BJ (cell line): ENCODE measurements at places on chromosomes 6 and 20.
A peak's percentile ranks its signal among the peaks of the same experiment; 100 is the strongest.

DNA sequence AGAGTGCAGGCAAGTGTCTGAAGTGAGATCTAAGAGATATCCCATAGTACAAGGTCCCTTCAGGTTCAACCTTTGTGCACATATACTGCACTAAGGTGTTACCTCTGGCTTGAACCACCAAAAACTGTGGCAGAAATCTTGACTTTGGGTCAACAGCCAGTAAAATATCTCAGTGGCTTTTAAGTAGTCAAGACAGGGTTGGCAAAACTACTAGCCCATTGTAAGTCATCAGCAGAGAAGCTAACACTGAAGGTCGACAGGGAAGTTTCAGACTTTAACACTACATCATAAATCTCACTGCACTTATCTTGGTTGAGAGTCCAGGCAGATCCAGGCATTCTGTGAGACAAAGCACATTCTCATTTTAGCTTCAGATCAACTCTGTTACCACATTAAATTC lies 1684.7 kb downstream of the HACE1 start:
- DNase-seq: no peak

DNA sequence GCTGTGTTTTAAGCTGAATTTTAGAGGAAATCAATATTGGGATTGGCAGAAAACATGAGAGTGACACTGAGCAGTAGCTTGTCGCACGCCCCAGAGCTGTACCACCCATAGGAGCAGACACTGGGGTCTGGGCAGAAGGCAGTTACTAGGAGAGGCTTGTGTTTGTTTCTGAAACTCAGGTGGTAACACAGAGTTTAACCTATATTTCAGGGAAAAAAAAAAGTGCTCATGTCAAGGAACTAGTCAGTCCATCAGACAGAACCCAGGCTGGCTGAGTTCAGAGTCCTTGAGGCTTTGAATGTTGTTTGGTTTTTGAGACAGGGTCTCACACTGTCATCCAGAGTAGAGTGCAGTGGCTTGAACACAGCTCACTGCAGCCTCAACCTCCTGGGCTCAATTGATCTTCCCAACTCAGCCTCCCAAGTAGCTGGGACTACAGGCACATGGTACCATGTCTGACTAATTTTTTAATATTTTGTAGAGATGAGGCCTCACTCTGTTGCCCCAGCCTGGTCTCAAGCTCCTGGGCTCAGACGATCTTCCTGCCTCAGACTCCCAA lies 6.6 kb downstream of the SLC22A1 start:
- DNase-seq: no peak

DNA sequence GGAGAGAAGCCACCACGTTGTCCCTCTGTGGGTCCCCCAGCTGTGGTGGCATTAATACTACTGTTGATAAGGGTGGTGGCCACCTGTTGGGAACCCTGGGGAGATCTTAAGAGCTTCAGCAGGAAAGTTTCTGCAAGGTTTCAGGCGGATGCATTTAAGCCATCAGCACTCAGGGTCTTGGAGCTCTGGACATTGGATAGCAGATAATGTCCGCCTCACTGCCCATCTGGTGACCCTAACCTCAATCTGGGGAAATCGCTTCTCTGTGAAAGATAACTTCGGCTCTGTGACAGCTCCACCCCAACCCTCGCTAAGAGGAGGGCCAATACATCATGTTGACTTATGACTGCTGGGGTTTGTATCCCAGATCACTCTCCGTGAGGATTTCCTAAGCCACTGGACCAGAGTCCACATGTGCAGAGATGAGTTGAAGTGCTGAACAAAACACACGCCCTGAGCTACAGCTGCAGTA lies 92.9 kb downstream of the FOXC1 start:
- no peak for DNase-seq

- DNase-seq: no peak
These were observed 20.4 kb downstream of the UTRN start for GRCh38 chr6:144305567-144305966.

DNA sequence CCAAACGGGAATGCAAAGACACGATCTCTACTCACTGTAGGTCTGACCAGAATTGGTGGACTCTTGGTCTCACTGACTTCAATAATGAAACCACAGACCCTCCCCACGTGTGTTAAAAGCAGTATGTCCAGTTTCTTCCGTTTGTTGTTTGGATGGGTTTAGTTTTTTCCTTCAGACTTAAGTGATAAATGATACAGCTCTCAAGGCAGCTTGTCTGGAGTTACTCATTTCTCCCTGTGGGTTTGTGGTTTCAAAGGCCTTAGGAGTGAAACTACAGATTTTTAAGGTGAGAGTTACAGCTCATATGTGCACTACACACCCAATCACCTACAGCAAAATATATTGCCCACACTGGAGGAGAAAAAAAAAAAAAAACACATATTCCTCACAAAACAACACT lies 86.7 kb upstream of the STMND1 start:
- no peak for DNase-seq

GRCh38 chr20:31602431-31602778 lies 2.7 kb upstream of the ID1 start:
- DNase-seq: no peak

DNA sequence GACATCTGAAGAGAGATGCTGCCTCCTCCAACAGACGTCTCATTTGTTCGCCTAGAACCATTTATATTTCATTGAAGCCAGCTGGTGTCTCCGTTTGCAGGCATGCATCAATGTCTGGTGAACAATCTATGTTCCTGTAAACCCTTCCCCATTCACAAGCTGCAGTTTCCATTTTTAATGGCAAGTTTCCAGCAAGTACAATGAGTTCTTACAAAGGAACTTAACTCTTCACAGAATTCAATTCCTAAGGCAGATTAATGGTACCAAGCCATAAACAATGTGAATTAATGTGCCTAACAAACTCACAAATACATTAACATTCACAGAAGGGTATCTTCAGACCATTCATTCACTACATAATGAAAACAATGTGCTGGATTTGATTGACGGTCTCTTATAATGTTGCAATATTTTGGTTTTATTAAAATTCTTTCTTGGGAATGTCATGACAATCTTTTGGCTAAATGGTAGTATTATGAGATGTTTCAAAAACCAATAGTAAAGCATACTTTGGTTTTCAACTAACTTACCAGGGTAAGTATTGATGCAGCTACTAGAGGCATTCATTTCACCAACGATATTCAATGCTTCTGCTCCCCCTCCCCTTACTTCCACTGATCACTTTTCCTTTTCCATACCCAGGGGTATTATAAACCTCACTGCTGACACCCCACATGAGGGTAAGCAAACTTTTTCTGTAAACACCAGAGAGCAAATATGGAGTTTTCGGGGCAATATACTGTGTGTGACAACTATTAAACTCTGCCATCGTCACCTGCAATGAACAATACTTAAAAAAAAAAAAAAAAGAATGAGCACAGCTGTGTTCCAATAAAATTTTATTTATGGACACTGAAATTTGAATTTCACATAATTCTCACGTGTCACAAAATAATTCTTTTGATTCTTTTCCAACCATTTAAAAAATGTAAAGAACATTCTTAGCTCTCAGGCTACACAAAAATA lies 4.2 kb downstream of the AKIRIN2 start:
- peak; percentile 62 for DNase-seq

- no peak for DNase-seq
These were observed 112.0 kb upstream of the SNX9 start for GRCh38 chr6:157711060-157711459.

- no peak for DNase-seq
These were observed 102.8 kb downstream of the ATXN1 start for GRCh38 chr6:16658348-16659034.

DNA sequence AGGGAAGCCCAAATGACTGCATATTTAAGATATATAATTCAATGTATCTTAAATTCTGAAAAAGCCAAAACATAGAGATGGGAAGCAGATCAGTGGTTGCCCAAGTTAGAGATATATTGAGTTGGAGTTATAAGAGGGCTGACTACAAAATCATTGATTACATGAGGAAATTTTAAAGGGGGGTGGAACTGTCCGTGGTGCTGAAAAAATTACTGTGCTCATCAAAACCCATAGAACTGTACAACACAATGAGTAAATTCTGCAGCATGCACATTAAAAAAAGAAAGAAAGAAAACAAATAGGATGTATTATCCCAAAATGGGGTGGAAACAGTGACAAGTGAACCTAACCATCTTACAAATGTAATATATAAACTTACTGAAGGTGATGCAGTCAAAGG lies 100.9 kb downstream of the FUT9 start:
- DNase-seq: no peak

- no peak for DNase-seq
These were observed 14.0 kb downstream of the CASS4 start for GRCh38 chr20:56426026-56426425.

- no peak for DNase-seq
These were observed 36.3 kb upstream of the ADGRG6 start for GRCh38 chr6:142265476-142265875.

DNA sequence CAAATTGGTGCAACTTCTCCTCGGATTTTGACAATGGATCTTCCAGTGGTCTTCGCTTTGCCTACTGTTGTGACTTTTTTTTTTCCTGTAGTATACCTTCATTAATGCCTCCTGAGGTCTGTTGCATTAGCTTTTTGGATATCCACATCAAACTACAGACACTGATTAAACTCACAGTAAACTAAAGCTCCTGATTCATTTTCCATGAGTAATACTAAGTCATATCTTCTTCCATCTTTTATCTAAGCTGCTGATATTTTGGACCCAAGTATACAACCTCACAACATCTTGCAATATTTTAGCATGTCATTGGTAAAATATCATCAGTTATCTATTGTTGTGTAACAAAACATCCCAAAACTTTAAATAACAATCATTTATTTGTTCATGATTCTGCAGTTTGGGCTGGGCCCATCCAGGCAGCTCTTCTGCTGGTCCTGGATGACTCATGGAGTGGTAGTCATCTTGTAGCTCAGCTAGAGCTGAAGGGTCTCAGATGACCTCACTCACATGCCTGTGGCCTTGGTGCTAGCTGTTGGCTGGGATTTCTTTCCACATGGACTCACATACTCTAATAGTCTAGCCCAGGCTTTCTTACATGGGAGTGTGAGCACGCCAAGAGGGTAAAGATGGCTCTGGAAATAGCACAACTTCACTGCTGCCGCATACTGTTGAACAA lies 78.3 kb upstream of the SRSF6 start:
- DNase-seq: peak; percentile 50

DNA sequence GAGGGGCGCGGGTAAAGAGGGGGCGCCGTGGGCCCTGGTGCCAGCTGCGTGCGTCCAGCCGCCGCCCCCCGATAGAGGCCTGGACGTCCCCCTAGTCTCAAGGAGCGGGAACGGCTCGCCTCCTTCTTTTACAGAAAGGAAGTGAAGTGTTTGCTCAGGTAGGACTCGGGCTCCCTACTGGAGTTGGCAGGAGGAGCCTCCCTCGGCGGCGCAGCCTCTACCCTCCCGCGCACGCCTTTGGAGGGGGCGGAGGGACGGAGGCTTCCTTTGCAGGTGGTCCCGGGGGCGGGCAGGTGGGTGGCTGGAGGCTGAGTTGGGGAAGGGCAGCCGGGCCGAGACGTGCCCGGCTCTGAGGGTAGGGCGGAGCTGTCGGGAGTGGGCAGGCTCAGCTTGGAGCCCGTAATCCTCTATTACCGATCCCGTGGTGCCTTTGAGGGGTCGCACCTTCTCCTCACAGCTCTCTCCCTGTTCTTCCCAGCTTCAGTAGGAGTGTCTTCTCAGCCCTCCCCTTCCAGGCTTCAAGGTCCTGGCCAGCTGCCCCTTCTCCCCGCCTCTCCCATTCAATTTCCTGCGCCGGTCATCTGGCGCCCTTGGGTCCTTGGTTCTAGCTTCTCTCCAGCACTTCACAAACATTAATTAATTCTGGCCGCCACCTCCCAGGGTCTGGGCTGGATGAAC lies 728 bp downstream of the ITPR3 start:
- DNase-seq: no peak

DNA sequence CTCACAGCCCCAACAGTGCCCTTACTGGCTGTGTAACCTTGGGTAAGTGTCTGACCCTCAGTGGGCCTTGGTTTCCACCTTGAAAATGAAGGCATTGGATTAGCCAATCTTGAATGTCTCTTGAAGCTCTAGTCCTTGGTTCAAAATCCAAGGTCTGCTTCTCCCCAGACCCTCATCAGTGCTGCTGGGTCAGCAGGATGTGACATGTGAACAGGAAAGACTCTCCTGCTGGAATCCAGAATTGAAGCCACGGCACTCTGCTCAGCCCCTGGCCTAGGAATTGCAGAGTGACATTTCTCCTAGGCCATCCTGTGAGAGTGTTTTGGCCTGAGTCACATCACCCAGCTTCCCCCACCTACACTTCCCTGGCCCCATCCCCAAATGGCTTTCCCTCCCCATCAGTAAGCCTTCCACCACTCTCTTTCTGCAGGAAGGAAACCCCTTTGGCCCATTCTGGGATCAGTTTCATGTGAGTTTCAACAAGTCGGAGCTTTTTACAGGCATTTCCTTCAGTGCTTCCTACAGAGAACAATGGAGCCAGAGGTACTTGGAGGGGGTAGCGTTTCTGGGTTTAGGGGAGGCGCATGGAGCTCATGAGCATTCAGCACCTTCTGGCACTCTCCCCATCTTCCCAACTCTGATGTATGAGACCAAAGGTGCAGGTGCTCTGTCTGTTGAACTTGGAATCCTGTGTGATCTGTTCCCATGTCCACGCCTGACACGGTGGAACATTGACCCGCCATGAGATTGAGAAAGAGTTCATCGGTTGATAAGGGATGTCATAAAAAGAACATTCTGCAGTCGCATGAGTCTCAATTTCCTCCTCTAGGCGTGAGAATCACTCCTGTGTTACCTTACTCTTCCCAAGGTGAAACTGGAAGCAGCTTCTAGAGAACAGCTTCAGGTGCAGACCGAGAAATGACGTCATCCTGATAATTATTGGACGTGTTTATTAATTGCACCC lies 8.8 kb downstream of the POFUT1 start:
- DNase-seq: no peak

- DNase-seq: no peak
These were observed 79.6 kb downstream of the RSPH3 start for GRCh38 chr6:158920311-158920905.

- no peak for DNase-seq
These were observed 32.5 kb upstream of the SMLR1 start for GRCh38 chr6:130794738-130795137.
